ENCODE measurements at places on chromosomes 4 and X. TPM values are rescaled to one million over a fixed set of nuclear protein-coding genes. Genes with fewer than 3 reads are reported as not detected.
A peak's percentile ranks its signal among the peaks of the same experiment; 100 is the strongest.

- no peak for DNase-seq
Observed at GRCh38 chr4:51907006-51907669, 64.2 kb downstream of the DCUN1D4 start.

GRCh38 chr4:10200869-10201268, 84.3 kb upstream of the WDR1 start:
- DNase-seq: no peak

- no peak for DNase-seq
Observed at GRCh38 chrX:154304846-154305245, 9.3 kb downstream of the TKTL1 start.

DNA sequence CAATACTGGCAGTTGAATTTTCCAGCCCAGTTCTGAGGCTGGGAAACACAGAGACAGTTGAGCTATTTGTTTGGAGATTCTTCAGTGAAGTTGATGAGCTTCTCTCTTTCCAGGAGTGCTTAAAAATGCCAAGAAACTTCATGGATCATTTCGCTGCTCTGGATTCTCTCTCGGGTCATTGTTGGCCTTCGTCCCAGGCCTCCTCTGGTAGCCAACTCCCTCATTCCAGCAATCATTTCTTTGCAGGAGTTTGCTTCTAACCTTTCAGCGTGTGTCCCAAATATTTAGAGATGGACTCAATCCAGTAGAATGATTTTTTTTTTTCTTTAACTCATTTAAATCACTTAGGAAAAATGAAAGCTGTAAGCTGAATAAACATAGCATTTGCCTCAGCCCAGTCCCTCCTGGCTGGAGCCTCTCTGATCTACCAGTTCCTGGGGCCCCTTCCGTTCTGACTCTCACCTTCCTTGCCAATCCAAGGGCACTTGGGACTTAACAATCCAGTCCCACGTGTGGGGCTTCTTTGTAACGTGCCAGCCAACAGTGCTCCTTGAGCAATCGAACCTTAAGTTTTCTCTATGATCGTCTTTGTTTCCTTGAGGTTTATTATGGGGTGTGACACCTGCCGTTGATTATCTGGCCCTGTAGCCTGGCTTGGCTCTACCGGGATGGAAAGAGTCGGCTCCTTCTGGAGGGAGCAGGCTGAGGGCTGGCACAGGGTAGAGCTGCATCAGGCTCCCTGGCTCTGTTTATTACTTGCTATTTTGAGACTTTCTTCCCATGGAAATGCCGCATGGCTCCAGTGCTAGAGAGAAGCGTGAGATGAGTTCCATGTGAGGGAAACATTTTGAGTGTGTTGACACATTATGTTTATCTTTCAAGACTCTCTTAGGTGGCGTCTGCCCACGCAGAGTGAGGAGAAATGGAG, 80.4 kb upstream of the GPC4 start:
- peak; percentile 1 for DNase-seq

DNA sequence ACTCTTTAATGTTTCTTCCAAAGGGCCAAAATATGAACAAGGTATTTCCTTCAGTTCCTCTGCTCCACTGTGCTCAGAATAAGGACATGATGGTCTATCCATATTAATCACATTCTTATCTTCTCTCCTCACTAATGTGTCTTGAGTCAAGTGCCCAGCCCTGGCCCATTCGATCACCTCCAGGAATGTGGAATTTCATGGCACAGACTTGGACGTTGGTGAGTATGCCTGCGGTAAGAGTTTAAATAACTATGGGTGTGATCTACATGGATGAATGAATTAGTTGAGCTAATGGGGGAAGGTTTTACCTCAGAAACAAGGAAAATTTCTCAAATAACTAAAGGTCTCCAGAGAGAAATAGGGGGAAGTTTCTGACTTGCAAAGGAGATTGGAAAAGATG, 174.0 kb downstream of the NPFFR2 start:
- no peak for DNase-seq

The VSIG4 gene
- total RNA-seq: not detected

DNA sequence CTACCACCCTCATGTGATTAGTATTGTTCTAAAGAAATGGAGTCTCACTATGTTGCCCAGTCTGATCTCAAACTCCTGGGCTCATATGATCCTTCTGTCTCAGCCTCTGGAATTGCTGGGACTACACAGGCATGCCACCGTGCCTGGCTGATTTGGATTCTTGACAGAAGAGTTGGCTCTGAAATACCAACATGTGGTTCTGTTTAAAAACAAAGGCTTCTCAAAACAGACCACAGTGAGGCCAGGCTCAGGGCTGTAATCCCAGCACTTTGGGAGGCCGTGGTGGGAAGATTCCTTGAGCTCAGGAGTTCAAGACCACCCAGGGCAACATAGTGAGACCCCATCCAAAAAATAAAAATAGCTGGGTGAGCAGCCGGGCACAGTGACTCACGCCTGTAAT, 126.7 kb downstream of the DHRSX start:
- no peak for DNase-seq

DNA sequence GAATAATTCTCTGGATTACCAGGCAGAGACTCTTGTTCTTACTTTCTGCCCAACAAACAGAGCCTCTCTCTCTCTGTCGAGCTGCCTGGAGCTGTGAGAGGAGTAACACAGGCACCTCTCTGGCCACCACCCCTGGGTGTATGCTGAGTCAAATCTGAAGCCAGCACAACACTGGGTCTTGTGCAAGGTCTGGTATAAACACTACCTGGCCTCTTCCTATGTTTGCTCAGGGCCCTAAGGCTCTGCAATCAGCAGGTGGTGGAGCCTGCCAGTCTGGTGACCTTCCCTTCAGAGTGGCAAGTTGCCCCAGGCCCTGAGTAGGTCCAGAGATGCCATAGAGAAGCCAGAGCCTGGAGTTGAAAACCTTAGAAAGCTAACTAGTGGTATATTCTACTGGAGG, 139.9 kb downstream of the CPXCR1 start:
- no peak for DNase-seq

The CPZ gene
- total RNA-seq: not detected

DNA sequence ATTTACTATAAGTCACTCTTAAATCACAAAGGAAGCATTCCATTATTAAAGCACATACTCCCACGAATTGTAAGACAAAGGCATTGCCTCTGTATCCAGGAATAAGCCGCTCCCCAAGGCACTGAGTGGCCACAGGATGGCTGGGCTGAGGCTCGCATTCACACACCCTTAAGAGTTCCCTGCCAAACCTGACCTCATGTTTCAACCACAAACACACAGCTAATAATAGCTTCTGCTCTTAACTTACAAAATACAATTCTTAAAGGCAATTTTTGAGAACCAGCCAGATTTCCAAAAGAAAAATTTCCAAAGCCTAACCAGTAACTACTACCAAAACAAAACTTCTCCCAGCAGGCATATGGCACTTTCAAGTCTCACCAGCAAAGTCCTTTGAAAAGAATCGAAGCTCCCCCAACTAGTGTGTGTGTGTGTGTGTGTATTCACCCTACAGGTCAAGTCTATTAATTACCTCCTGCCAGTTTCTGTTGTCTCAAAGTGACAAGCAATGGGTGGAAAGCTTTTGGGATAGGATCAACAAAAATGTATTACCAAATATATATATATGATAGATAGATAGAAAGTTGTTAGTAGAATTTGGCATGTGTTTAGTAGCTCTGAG, 36.0 kb downstream of the ARHGAP6 start:
- no peak for DNase-seq

DNA sequence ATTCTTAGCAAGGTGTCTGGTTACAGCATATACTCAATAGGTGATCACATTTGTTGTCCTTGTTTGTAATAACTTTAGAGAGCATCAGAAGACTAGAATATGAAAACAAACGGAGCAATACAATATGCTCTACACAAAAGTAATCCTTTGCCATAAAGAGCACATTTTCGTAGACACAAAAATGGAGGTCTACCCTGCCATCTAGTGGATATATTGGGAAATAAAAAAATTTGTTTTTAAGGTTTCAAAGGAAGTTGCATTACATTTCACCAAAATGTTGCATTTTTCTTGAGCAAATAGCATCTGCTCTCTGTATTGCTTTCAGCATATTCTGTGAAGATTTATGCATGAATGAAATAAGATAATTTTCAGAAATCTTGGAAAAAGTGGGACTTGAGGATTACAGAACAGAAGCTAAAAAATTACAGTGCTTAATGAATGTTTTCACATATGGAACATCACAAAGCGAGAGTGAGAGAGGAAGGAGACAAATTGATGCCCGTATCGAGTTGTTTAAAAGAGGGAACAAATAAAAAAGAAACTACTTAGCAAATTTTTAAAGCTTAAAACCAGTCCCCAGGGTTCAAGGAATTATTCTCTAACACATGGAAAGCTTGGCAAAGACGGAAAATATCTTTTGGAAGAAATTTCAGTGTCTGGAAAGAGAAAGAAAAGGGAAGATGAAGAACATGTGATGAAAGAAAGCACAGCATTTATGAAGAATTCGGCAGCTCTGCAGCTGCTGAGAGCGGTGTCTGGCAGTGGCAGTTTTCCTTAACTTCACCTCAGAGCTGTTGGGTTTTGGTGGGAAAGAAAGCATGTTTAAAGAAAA, 390.1 kb downstream of the ANKRD50 start:
- no peak for DNase-seq

The MAGEA2B gene
- not detected for total RNA-seq

The PDGFC gene
- 52.1 TPM for total RNA-seq

The ACOX3 gene
- total RNA-seq: 11.0 TPM

DNA sequence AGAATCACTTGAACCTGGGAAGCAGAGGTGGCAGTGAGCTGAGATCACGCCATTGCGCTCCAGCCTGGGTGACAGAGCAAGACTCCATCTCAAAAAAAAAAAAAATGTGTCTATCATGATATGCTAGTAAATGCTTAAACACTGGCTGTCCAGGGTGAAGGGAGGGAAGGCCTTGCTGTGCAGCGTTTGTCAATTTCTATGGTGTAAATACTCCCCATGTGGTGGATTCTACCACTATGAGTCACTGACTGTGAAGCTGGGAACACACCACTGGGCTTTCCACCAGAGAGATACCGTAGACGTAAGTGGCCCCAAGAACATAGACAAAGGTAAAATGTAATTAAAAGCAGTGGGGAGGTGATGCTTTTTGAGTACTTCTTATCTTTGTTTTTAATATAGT, 51.3 kb upstream of the LEF1 start:
- DNase-seq: no peak

- no peak for DNase-seq
Observed at GRCh38 chr4:108345862-108346817, 177.4 kb upstream of the LEF1 start.

DNA sequence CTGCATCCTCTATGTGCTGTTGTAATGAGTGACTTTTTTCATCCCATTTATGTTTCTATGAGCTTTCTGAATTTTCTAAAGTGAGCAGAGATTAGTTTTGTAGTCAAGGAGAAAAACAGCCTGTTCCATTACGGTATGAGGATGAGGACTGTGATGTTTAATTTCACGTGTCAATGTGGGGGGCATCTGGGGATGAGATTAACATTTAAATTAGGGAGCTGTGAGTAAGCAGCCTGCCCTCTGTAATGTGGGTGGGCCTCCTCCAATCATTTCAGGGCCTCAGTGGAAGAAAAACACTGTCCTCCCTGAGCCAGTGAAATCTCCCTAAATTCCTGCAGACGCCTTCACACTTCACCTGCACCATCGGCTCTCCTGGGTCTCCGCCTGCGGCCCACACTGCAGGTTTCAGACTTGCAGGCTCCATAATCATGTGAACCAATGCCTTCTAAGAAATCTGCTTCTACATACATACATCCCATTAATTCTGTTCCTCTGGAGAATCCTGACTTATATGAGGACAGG, 121.7 kb downstream of the AFAP1 start:
- DNase-seq: no peak

DNA sequence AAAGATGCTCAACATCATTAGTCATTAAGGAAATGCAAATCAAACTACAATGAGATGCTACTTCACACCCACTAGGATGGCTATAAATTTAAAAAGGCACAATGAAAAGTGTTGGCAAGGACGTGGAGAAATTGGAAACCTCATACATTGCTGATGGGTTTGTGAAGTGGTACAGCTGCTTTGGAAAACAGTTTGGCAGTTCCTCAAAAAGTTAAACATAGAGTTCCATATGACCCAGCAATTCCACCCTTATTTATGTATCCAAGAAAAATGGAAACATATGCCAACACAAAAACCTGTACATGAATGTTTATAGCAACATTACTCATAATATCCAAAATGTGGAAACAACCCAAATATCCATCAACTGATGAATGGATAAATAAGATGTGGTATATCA, 101.3 kb upstream of the MAGEB10 start:
- DNase-seq: no peak

GRCh38 chr4:58191109-58191508, 1080.9 kb upstream of the IGFBP7 start:
- no peak for DNase-seq

DNA sequence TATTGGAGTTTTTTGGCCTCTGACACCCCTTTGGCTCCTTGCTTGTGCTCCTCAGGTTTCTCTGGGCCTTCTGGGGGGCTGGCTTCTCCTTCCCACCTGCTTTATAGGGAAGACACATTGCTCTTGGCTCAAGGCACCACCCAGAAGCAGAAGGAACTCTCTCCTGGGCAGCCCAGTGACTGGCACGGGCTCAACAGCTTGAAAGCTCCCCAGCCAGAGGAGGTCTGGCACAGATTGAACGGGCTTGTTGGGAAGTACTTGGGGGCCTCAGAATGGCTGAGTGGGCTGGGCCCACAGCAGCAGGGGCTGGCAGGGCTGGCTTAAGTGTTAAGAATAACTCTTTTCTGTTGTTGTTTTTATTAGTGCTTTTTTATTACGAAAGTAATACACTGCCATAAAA, 11.2 kb upstream of the ZNF185 start:
- no peak for DNase-seq

DNA sequence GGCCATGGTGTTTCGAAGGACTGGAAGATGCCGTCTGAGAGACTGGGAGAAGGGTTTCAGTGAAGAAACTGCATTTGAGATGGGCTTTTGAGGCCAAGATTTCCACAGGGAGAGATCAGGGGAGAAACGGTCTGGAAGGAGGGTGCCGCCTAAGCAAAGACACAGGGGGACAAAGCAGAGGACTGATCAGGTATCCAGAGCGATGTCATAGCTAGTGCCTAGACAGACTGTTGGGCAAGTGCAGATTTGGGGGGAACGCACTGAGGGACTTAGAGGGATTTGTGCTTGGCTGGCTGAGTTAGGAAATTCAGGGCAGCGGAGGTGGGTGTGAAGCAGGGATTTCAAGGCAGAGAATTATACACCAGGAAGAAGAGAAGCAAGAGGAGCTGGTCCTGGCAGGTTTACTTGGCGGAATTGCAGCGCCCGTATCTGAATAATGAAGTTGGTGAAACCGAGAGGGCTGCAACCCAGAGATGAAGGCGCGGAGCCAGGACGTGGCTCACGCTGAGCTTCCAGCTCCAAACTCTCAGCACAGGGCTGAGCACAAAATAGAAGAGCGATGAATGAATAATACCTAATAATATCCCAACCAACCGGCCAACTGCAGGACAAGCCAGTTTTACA, 106.9 kb downstream of the MAML3 start:
- DNase-seq: no peak

The CT45A10 gene
- not detected for total RNA-seq

The MAOB gene
- total RNA-seq: 56.8 TPM

The SOWAHB gene
- total RNA-seq: 3.7 TPM

GRCh38 chrX:48996969-48997368, 5.1 kb downstream of the GRIPAP1 start:
- DNase-seq: no peak

Data from Calu3 (cell line).